ENCODE measurements at places on chromosomes 6 and 20. TPM values are rescaled to one million over a fixed set of nuclear protein-coding genes. Genes with fewer than 3 reads are reported as not detected.

- DNase-seq = peak; percentile 32
Measured at GRCh38 chr20:22999756-23000155, 35.4 kb upstream of the SSTR4 start.

- no peak for DNase-seq
Measured at GRCh38 chr6:118750143-118750542, 98.8 kb upstream of the CEP85L start.

Gene VNN1
- not detected for total RNA-seq

Gene LCA5
- total RNA-seq = 1.3 TPM

Gene RAMACL
- 0.04 TPM for total RNA-seq

Data from H4 (cell line).